Activated CD4-positive, alpha-beta T cell treated with anti-CD3 and anti-CD28 coated beads, Interleukin-2, amount 50 U/mL, for 48 hours (primary cell): ENCODE measurements at places on chromosomes 5 and 9.

GRCh38 chr9:134404376-134405358, 78.4 kb downstream of the RXRA start:
- no peak for DNase-seq

GRCh38 chr9:131728961-131729360, 10.9 kb downstream of the RAPGEF1 start:
- DNase-seq, result peak; percentile 60

GRCh38 chr5:155906046-155906445, 420.9 kb upstream of the SGCD start:
- no peak for DNase-seq

DNA sequence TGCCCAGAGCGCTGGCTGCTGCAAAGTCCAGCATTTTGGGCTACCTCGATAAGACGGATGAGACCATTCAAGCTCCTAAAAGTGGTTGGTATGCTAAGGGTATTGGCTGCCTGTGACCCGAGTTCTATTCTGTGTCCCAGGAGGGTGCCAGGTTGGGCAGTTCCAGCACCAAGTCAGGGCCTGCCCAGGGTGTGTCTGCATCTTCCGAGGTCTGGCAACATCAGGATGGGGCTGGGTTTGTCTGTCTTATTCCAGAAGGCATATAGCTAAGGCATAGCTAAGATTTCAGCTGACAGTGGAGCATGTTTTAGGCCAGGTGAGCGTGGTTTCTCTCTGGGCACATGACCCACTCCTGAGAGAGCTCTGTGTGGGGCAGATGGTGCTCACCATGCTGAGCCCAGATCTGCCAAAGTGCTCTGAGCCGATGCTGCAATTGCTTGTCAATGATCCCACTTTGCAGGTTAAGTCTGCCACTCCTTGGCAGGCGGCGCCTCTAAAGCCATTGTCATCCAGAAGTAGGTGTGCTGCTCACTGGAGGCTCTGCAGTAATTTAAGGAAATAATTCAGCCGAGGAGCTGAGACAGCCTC, 7.8 kb downstream of the SLC9A3 start:
- DNase-seq, result no peak

- DNase-seq, result no peak
Measured at GRCh38 chr5:51665251-51665593, 282.0 kb downstream of the ISL1 start.

- DNase-seq, result no peak
Measured at GRCh38 chr5:59842999-59843398, 50.5 kb downstream of the PDE4D start.

DNA sequence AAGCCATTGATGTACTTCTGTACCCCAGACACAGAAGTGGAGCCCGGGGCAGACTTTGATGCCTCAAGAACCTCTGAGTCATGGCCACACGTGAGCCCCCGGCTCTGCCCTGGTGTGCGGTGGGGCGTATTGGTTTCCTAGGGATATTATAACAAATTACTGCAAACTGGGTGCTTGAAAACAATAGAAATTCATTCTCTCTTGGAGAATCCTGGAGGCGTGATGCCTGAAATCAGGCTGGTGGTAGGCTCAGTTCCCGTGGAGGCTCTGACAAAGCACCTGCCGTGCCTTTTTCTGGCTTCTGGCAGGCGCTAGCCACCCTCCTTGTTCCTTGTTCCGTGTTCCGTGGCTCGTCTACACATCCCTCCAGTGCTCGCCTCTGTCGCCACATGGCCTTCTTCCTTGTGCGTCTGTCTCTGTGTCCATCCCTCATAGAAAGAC, 24.2 kb downstream of the NEK6 start:
- DNase-seq, result no peak

GRCh38 chr5:135991429-135991828, 36.6 kb upstream of the LECT2 start:
- no peak for DNase-seq

- no peak for DNase-seq
Measured at GRCh38 chr9:130579738-130580463, 524 bp downstream of the FUBP3 start.

DNA sequence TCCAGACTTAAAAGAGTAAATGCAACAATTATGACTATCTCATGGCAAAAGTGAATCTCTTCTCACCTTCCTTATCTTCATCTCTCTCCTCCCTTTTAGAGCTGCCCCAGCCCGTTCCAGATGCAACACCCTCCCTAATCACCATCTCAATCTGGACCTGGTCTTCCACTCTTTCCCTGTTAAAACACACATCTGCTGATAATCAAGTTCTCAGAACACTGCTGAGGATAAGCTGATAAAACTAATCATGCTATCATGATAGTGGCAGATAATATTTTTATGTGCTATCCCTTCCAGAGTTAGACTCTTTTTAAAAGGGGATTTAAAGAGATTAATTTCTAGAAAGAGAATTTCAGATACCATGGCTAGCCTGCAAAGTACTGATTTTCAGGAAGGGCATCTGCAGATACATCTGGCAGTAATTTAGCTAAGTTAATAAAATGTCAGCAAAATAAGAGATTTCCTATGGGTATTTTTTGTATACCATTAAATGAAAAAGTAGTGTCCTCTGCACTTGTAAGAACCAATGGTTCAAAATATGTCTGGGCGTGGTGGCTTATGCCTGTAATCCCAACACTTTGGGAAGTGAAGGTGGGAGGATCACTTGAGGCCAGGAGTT, 17.2 kb downstream of the SGTB start:
- no peak for DNase-seq

DNA sequence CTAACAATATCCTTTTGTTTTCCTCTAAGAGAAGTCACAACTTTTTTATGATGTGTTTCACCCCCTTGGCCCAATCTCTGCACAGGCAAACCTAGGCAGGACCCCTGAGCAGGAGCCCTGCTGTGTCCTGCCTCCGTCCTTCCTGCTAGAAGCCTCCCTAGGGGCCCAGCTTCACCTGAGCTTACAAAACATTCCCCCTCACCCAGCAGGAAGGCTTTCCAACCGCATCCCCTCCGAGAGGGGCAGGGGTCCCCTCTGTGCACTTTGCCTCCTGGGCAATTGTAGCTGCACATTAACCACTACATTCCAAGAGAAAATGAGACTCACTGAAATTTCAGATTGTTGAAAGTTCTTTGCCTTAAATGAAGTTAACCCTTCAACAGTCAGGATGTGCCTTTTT, 176.2 kb downstream of the IRX2 start:
- no peak for DNase-seq

DNA sequence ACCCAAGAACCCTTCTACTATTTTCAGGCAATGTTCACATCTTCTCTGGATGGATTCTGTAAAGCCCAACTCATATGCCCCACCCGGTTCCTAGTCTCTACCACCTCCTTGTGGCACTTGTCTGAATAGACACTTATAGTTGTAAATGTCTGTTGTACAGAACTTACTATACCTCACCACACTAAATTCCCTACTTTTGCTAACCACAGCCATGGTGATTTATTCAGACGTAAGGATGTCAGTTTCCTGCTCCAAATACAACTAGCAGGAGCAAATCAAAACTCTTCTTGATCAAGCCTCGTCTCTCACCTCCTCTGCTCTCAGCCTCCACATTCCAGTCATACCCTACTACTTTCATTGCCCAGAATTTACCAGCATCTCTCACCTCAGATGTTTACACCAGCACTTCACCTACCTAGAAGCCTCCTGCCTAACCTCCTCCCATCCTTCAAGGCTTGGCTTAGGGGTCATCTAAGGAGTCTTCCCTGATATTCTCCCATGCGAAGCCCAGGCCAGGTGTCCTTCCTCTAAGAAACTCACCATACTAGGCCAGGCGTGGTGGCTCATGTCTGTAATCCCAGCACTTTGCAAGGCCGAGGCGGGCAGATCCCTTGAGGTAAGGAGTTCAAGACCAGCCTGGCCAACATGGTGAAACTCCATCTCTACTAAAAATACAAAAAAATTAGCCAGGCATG, 75.5 kb downstream of the MAPKAP1 start:
- peak; percentile 28 for DNase-seq

DNA sequence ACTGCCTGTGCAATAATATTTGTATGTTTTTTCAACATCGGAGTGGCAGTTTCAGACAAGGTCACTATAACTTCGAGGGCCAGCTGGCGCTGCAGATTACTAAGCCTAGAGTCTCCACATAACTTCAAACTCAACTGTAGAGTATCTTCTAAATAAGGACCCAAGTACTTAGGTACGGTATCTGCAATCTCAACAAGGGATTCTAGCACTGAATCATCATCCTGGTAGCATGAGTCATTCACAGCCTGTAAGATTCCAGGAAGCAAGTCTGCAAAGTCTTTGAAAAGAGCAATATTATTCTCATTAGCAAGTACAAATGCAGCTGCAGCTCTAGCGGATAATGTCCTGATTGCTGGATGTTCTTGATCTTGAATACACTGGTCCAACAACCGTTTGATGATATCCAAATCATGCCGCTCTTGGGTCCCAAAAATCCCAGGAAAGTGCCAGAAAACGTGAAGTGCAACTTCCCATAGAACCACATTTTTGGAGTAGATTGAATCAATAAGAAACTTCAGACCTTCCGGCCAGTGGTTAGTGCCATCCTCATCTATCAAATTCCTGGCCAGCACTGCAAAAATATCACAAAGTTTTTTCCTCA, 654 bp downstream of the RANBP6 start:
- peak; percentile 14 for DNase-seq

DNA sequence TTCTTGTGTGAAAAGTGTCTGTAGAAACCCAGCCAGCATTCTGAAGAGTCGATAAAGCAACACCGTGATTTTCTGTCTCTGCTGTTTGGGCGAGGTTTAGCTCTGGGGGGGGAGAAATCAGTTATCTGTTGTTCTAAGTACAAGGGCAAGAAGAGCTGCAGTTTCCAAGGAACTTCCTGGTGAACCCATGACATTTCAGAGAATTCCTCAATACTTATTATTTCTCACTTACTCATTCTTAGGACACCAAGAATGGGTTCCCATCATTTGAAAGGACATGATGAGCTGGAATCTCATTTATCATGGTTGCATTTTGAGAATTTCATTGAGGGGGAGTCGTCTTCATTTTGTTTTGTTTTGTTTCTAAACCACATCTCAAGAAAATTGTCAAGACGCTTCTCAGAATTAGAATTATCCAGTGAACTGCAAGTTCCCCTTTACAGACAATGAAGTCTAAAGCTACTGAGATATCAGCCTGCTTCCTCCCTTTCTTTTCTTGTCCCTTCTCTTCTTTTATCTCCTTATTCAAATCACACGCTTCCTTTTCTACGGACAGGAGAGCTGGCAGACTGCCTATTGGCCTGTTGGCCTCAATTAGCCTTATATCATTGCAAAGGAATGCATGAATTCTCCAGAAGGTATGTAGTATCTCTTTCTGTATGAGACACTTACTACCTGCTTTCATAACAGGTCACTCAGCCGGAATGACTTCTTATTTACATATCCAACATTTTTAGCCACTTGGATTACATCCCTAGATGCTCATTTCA, 53.7 kb downstream of the ZNF462 start:
- DNase-seq, result no peak
